ENCODE measurements at places on chromosomes 2 and 18. TPM values are rescaled to one million over a fixed set of nuclear protein-coding genes. Genes with fewer than 3 reads are reported as not detected.

DNA sequence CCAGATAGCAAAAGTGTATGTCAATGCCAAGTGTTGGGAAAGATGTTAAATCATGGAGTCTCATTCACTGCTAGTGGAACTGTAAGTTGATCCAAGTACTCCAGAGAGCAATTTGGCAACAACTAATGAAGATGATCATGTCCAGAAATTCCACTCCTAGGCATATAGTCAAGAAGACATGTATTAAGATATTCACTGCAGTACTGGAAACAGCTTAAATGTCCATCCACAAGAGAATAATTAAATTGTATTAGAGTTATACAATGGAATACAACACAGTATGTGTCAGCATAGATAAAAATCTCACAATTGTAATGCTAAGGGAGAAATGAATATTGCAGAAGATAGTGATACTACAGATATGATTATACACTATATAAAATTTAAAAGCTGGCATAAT is 15.2 kb upstream of the LBH start:
- DNase-seq = no peak

GRCh38 chr2:230457073-230457768 is 41.2 kb downstream of the SP100 start:
- DNase-seq = no peak

DNA sequence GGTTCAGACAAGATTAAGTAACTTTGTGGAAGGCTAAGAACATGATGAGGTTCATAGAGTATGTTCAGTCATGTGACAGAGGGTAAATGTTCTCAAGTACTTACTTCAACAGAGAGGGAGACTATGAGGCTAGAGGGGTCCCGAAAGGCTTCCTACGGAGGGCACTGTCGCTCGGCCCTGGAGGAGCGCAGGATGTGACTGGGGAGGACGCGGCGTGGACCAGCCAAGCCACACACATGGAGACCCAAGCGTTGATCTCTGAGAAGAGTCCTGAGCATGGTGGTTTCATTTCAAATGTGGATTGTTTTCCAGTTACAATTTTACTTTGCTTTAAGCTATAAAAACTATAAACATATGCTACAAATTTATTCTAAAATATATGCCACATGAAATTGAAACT is 227.5 kb downstream of the PTGR3 start:
- no peak for DNase-seq

DNA sequence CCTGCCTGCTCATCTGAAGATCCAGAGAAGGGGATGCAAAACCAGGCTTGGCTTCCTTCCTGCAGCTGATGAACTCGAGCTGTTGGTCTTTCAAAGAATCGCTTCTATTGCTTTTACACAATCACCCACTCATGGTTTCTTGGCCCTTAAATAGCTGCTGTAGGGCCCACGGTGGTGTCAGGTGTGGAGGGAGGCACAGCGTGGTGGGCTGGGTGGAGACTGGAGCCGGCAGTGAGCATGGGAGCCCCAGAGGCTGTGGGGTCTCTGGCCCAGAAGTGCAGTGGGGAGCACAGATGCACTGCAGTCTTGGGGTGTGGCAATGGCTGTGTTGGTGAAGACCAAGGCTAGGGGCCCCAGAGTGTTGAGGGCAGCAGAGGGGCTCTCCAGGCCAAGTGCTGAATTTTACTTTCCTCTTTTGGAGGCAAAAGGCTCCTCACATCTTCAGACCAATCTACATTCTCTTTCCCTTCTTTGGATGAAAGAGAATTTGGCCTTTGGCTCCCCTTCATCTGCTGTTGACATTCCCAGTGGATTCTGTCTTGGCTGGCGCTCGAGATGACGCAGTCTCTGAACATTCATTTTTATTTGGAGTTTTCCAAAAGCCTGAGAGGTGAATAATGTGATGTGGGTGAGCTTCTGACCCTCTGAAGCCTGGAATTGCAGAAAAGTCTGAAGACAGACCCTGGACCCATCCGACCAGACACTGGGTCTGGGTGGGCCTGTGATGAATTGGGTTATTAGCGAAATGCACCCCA is 70.1 kb upstream of the ASB18 start:
- DNase-seq = no peak

- DNase-seq = no peak
Measured at GRCh38 chr2:215271446-215271845, 40.4 kb upstream of the ATIC start.

The SULT6B1 gene
- not detected for total RNA-seq

The TRIM54 gene
- 0.51 TPM for total RNA-seq

The KCMF1 gene
- total RNA-seq = 60.2 TPM

The NEU2 gene
- not detected for total RNA-seq

The REG1A gene
- total RNA-seq = not detected

The DYSF gene
- 47.2 TPM for total RNA-seq

Measured in dermis microvascular lymphatic vessel endothelial cell (primary cell).